Lung microvascular endothelial cell (primary cell): ENCODE measurements at places on chromosomes 2 and 18. TPM values are rescaled to one million over a fixed set of nuclear protein-coding genes. Genes with fewer than 3 reads are reported as not detected.

DNA sequence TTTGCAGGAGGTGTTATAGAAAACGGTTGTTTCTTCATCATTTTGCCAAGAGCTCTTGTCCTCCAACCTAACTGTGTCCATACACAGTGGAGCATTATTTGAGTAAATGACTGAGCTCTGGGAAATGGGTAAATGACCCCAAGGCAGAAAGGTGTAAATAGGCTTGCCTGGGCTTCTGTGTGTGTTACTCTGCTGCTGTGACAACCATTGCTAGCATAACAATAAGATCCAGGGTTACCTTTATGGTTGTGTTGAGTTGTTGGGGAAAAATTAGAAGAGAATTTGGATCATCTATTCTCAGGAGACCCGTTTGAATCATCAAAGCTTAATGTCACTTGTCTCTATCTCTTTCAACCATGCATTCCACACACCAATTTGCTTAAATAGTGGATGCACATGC, 672.7 kb downstream of the DPP10 start:
- no peak for DNase-seq

Gene TANK
- total RNA-seq: 60.1 and 63.1 TPM in 2 replicates

Gene LIPG
- total RNA-seq: 0.40 and 6.1 TPM in 2 replicates

DNA sequence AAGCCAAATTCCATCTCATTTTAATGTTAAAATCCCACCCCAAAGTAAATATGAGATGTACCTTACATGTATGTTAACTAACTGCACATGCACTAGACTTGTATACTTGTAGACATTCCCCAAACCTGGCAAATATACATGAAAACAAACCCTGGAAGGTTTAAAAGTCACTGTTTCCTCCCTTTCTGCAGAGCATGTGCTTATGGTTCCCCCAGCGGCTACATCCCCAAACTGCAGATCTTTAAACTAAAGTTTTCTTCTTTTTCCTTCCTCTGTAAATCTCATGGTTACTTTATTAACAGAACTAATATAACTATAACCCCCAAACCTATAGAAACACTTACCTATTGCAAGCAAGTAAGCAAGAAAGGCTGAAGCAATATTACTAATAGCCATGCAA, 731.5 kb downstream of the LRP1B start:
- DNase-seq: peak; percentile 17

- DNase-seq: no peak
Measured at GRCh38 chr2:34567128-34567527, 968.0 kb upstream of the FAM98A start.

Gene OSBPL6
- total RNA-seq: 2.4 and 4.0 TPM in 2 replicates

Gene DCC
- total RNA-seq: not detected in 2 replicates

Gene CTAGE1
- not detected in 2 replicates for total RNA-seq

GRCh38 chr2:142533177-142533576, 344.3 kb upstream of the KYNU start:
- DNase-seq: no peak

- DNase-seq: no peak
Measured at GRCh38 chr2:179106342-179106675, 56.4 kb upstream of the CCDC141 start.
